Omental fat pad (tissue), 4 donors: ENCODE measurements at places on chromosomes 7 and 10. TPM values are rescaled to one million over a fixed set of nuclear protein-coding genes. Genes with fewer than 3 reads are reported as not detected.

ITPRID1 gene
- not detected for total RNA-seq

- DNase-seq: no peak
These were observed 32.1 kb upstream of the PSMG3 start for GRCh38 chr7:1601956-1602355.

MYL10 gene
- not detected for total RNA-seq

DNA sequence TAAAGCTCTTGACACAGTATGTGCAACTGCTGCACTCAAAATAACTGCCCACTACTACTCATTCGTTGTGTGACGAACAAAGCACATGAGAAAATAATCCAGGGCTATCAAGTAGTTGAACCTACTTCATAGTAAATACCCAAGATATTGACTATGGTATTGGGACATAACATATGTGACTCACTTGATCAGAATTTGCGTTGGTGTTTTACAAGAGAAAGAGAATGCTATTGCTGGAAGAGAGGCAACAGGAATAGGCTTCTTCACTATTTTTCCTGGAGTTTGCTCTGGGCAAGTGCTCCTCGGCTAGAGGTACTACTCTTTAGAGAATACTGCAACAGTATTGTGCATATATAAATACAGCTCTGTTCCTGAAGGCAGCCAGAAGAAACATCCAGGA, 2.5 kb downstream of the DGKB start:
- DNase-seq: no peak

GRCh38 chr7:117014673-117015133, 61.4 kb downstream of the ST7 start:
- no peak for DNase-seq

PAX4 gene
- not detected for total RNA-seq

DNA sequence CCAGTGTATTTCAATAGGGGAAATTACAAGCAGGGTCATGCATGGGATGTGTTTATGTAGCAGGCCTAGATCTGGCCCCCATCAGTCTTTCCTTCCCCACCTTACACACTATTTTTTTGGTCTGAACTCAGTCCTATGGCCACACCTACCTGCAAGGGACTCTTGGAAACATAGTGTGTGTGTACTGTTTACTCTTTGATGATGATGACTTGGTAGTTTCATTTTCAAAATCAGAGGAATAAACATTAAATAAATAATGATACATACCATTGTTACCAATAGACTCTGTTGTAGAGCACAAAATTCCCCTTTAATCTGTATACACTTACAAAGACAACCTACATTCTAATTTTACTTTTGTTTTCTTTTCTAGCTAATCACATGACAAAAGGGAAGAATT, 191.0 kb downstream of the ZEB1 start:
- no peak for DNase-seq

SPDYE16 gene
- not detected for total RNA-seq

- no peak for DNase-seq
These were observed 163.1 kb upstream of the GDF10 start for GRCh38 chr10:47136866-47137265.

MCM10 gene
- total RNA-seq: 1.3 TPM
